ENCODE measurements at places on chromosomes 13 and 19.

DNA sequence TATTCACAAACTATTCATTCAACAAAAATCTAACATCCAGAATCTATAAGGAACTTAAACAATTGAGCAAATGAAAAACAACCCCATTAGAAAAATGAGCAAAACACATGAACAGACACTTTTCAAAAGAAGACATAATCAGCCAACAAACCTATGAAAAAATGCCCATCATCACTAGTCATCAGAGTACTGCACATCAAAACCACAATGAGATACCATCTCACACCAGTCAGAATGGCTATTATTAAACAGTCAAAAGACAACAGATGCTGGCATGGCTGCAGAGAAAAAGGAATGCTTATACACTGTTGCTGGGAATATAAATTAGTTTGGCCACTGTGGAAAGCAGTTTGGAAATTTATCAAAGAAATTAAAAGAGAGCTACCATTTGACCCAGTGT is 487.6 kb downstream of the GPC6 start:
- DNase-seq = no peak

DNA sequence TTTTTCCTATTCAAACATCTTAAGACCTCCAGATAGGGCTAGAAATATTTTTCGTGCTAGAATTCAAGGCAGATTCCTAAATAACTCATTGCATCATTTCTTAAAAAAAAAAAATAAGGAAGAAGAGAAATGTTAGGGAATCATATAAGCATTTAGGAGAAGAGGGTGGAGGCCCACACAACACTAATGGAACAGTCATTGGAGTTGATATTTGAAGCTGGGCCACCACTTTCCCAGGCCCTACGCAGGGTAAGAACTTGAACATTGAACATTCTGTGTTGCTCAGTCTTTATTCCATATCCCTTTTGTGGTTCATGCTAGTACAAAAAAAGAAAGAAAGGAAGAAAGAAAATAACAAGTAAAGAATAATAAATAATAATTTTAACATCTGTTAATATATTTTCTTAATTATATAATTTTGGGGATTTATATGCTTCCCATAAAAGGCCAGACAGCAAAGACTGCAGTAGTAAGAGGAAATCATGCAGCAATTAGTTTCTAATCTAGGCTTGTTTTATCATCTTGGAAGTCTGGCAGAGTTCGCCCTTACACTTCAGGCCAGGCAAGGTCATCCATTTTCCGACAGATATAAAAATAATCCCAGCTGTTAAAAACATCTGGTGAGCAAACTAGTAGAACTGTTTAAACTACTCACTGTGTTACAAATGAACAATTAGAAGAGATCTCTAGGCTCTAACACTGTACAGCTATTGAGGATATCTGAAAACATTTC is 127.7 kb downstream of the FRY start:
- DNase-seq = no peak

DNA sequence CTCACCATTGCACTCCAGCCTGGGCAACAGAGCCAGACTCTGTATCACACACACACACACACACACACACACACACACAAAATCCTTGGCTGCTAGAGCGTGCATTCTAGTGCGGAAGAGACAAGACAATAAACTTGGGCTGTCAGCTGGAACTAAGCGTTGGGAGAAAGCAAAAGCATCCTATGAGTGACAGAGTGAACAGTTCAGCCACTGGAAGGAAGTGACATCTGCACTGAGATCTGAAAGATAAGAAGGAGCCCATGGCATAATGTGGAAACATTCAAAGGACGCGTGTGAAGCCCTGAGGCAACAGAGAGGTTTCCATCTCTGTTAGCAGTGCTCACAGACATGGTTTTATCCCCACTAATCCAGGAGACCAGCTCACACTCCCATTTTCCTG is 3.5 kb upstream of the SLC1A5 start:
- DNase-seq = no peak

GRCh38 chr13:66212511-66212910 is 1017.6 kb downstream of the PCDH9 start:
- DNase-seq = no peak

DNA sequence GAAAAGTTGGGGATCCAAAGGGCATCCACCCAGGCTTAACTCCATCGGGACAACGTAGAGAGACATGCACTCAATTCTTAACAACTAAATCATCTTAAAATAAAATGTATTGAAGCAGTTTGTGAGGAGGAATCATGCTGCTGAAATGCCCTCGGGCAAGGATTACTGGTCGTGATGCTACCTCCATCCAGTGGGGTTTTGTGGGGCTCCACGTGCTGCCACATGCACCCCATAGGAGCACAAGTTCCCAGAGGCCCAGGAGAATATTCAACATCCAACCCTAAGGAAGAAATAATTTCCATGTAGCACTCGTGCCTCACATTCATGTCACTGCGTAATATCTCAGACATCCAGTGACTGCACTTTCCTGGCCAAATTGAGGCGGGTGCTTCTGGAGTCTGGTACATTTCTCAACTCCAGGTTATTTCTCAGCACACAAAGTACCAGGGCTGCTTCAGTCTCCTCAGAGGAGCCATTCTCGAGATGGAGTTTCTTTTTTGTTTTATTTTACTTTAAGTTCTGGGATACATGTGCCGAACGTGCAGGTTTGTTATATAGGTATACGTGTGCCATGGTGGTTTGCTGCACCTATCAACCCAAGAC is 429.8 kb downstream of the FOXO1 start:
- DNase-seq = no peak

- DNase-seq = no peak
Observed at GRCh38 chr13:22740264-22740663, 440.5 kb upstream of the SGCG start.

- no peak for DNase-seq
Observed at GRCh38 chr13:48302871-48303358, 636 bp upstream of the RB1 start.
